ENCODE measurements at places on chromosomes 16 and 17.

- DNase-seq = no peak
These were observed 194.5 kb downstream of the RPTOR start for GRCh38 chr17:80738987-80739730.

DNA sequence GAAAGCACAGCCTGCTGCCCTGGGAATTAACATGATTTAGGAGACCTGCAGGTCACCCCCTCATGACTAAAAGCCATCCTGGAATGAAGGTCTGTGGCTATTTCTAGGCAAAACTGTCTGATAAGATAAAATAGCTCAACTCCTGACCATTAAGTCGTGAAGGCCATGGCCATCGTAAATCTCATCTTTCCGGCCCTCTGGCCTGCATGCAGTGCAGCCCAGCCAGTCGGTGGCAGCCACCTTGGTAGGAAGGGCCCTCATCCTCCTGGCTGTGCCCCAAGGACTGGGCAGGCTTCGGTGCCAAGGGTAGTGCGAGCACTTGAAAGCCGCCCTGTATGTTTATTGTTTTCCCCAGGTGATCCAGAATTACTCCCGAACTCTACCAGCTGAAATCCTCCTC is 18.2 kb upstream of the MEOX1 start:
- no peak for DNase-seq

GRCh38 chr16:79183571-79183970 is 417.0 kb downstream of the MAF start:
- DNase-seq = no peak

DNA sequence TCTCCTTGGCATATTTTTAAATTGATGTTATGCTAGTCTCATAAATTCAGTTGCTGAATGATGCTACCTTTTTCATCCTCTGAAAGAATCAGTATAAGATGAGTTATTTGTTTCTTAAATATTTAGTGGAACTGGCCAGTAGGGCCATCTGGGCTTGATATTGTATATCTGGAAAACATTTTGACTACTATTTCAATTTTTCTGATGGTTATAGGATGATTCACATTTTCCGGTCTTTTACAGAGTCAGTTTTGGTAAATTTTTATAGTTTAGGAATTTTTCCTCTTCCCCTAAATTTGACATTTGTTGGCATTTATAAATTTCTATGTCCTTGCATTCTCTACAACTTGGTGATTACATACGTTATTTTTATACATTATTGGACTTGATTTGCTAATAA is 296.3 kb upstream of the AXIN2 start:
- DNase-seq = no peak

- DNase-seq = no peak
These were observed 6.2 kb downstream of the GGA2 start for GRCh38 chr16:23504076-23504452.

GRCh38 chr17:7627250-7628121 is at the start of gene SAT2:
TSS of gene SAT2 (minus strand) at chr17:7627821. CDS start at chr17:7627635, 186 bp downstream.
- peak; percentile 66 for DNase-seq

Measured in stimulated activated CD4-positive, alpha-beta T cell treated with anti-CD3 and anti-CD28 coated beads, Interleukin-15, amount 100 ng/mL, for 1 hour (primary cell).